ENCODE measurements at places on chromosomes 7 and 10. TPM values are rescaled to one million over a fixed set of nuclear protein-coding genes. Genes with fewer than 3 reads are reported as not detected.

The CLDN4 gene
- total RNA-seq: not detected

The SPDYE6 gene
- not detected for total RNA-seq

The OR2A7 gene
- total RNA-seq: 1.9 TPM

- no peaks in the 10 kb centered on the region for H3K36me3 ChIP-seq
- no peak for DNase-seq
- peaks cover 13% of the 10 kb centered on the region for H3K27me3 ChIP-seq
- no peak overlapping the region for H3K27ac ChIP-seq
- H3K4me3 ChIP-seq: no peak overlapping the region
Measured at GRCh38 chr7:156479596-156479995, 161.0 kb upstream of the RNF32 start.

DNA sequence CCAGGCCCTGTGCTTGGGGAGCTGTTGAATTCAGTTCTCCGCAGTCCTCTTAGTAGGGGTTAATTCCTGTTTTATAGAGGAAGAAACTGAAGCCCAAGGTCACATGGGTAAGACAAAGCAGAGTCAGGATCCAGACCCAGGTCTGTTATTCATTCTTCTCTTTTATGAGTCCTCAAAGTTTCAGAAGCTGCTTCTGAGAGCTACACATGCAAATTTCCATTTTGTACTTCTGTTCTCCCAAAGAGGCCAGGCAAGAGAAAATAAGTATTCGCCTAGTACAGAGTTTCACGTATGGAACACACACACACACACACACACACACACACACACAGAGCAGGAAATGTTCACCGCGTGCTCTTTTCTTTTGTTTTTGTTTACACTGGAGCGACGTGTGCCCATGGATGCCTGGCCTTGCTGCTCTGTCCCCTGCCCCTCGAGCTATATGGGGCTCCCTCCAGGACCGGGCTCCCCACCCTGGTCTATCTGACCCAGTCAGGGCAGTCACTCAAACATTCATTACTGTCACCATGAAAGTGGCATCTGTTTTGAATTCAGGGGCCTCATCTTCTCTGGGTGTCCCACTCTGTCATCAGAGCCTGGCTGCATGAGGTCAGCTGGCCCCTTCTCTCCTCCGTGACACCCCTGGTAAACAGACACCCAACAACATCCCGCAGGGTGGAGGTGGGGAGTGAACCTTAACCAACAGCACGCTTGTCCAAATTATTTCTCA lies 84.4 kb downstream of the TNS3 start:
- no peak for DNase-seq
- H3K36me3 ChIP-seq: peaks cover 3% of the 10 kb centered on the region
- no peaks in the 10 kb centered on the region for H3K27me3 ChIP-seq
- H3K4me1 ChIP-seq: peaks cover 70% of the 10 kb centered on the region
- H3K4me3 ChIP-seq: peak overlapping the region; percentile 64
- H3K27ac ChIP-seq: peak overlapping the region; percentile 87
